Ureter (tissue), 1 donor: ENCODE measurements at places on chromosomes 11 and 22.
A peak's percentile ranks its signal among the peaks of the same experiment; 100 is the strongest.

GRCh38 chr11:9821008-9821752, 157.3 kb downstream of the SWAP70 start:
- DNase-seq, result no peak

DNA sequence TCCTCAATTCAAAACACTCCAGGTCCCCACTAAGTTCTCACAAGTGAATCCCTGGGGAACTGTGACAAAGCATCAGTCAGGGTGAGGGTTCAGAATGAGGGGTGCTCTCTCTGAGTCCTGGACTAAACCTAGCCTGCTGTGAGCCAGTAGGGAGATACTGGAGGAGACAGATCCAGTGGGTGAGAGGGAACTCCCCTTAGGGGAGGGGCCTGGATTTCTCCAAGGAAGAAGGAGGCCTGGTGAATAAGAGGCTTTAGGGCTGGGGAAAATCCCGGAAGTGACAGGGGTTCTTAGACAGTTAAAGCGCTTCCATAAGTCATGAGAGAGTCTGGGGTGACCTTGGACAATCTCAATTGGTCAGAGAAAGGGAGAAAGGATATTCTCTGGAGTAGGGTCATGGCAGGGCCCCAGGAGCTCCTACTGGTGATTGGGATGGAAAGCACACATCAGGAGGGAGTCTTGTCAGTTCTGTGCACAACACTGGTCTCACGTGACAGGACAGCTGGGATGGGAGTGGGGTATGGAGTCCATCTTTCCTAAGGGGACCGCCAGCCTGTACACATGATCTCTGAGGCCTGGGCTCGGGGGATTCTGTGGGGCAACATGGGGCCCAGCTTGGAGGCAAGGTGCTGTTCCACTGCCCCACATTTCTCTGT, 1.5 kb downstream of the TBC1D10A start:
- DNase-seq, result peak; percentile 57

DNA sequence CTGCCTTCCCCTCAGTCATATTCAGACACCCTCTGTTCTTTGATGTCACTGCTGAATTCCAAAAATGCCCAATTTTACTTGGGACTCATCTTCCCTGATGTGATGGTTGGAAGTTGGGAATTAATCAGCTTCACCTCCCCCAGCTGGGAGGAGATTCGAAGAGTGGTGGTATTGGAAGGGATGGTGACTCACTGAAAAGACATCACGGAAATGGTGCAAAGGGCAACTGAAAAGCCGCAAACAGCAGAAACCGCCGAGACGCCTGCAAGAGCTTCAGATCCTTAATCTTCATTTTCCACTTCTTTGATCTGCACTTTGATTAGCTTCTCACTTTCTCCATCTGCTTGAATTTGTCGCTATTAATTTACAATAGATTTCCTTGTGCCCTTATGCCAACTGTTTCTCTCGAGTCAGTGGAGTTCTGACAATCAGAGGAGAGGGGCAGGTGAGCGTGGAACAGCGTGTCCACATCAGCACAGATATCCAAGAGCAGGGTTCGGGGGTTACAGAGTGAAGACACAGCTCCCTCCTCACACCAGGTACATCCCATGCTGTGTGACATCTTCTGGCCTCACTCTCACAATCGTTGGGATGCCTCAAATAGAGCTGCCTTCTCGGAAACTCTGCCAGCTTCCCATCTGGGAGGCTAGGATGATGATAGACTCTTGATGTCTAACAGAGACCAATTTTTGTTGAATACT, 325.4 kb downstream of the BRD1 start:
- no peak for DNase-seq

DNA sequence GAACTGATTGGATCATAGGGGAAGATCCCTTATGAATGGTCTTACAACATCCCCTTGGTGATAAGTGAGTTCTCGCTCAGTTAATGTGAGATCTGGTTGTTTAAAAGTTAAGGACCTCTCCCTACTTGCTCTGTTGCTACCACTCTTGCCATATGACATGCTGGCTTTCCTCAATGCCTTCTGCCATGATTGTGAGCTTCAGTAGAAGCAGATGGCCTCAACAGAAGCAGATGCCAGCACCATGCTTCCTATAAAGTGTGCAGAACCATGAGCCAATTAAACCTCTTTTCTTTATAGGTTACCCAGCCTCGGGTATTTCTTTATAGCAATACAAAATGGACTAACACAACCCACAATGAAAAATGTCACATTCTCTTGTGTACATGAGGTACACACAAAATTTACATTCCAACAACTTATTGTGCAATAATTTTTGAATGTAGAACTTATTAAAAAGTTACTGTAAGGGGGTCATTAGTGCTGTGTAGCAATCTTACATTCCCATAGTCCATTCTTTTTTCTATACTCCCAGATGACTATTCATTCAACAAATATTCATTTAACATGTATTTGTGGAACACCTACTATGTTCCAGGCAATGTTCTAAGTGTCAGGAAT, 10.3 kb downstream of the CYP2R1 start:
- DNase-seq, result no peak

DNA sequence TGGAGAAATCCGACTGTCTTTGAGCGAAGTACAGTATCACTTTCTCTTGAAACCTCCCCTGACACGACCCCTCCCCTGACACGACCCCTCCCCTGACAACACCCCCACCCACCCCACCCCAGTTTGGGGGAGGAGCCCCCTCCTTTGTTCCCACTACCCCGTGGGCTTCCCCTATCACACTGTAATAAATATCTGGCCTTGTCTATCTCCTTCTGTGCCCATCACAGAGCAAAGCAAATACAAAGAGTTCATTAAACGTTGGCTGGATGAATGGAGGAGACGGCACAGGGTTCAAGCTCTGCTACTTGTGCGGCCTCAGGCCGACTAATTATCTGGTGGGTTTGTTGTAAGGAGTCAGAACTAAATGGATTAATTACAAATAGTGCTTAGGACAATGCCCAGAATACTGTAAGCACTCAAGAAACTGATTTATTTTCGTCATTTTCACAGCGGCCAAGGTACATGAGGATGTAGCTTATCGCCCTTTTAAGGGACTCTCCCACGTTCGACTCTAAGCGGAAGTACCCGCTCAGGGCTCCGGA, 628 bp upstream of the GGA1 start:
- DNase-seq, result no peak

DNA sequence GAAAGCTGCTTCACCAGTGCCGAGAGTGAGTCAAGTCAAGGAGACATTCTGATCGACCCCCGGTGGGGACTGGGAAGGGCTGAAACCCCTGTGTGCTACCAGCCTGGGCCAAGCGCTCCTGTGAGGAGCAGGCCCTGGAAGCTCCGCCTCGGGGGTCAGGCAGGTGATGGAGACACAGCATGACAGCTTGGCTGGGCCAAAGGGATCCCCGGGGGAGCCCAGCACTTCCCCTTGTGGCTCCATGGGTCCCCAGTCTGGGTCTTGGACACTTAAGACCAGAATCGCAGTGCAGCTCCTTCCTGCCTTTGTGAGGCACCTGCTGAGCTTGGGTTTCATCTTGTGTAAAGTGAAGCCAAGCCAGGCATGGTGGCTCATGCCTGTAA, 89.2 kb downstream of the MORC2 start:
- DNase-seq, result no peak

GRCh38 chr11:100932474-100933100, 197.0 kb downstream of the PGR start:
- DNase-seq, result no peak

GRCh38 chr11:126538071-126538470, 182.6 kb downstream of the ST3GAL4 start:
- DNase-seq, result no peak

DNA sequence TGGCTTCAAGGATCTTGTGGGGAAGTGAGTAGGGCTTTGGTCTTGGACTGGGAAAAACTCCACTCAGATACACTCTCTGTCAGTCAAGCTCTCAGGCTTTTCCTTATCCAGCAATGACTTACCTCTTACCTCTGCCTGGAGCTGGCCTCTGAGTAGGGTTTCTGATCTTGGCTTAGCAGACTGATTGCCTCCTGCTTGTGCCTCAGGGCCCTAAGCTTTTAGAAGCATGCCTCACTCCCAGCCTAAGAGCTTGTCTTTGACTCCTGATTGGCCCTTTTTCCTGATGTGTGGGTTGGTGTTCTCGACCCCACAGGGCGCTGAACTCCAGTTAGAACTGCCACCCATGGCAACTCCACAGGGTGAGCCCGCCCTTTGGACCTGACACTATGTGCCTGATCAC, 275.0 kb downstream of the ST3GAL4 start:
- no peak for DNase-seq
